ENCODE measurements at places on chromosomes 11 and 22.

DNA sequence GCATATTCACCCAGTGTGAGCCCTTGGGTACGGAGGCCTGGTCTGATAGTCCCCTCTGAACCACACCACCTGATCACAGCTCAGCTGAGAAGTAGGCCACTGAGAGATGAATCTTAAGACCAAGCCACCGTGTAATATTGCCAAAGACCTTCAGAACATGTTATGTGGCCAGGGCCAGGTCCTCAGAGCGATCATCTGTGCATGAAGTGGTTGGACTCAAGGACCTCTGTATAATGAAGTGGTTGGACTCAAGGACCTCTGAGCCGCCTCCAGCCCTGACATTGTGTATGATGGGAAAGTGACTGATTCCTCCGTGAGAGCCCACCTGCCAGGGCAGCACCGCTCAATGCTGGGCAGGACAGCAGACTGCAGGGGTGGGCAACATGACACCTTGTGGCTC lies 70.2 kb downstream of the TP53I11 start:
- DNase-seq: no peak

DNA sequence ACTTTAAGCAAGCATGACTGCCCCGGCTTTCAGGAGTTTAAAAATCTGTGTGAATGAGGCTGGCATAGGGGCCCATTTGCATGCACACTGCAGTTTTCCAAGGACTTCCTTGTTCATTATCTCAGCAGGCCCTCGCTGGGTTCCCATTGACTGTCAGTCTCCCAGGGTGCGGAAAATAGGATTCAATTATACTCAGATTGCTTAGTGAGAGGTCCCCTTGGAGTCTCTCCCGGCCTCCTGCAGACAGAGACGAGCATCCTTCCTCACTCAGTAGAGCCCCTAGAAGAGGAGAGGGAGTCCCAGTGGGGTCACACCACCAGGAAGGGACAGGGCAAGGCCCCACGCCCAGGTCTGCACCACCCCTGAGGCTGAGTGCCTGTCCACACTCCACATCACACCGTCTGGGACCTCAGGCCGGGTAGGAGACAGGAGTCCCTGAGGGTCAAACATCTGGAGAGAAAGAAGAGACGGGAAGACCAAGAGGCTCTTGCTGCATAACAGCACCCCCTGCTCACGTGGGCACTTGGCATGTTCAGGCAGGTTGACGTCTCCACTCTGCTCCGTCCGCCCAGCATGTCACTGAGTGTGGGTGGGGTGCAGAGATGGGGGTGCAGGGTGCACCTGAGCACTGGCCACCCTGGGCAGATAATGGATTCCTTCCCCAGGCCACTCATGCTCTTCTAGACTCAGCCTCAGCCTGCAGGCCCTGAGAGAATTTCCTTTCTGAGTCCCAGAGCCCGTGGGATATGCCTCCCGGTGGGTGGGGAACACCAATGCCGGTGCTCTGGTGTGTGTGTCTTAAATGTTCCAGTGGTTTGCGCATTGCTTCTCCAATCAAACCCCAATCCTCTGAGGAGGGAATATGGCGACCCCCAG lies 58.8 kb downstream of the MCM5 start:
- DNase-seq: no peak

GRCh38 chr11:43071338-43071737 lies 240.5 kb upstream of the API5 start:
- DNase-seq: no peak

DNA sequence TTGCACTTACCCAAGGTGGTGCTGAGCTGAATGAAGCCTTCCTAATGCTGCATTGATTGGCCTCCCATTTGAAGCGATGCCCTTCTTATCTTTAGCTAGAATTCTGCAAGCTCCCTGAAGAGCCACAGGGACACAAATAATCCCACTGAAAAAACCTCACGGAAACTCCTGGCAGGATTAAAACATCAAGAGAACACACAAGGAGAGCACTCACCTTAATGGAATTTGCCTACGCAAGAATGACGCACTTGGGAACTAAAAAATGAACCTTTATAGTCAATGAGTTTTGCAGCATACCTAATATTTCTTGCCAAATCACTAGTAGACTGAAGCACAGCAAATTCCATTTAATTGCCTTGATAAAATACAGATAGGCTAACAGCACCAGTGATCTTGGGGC lies 232.8 kb upstream of the UBASH3B start:
- no peak for DNase-seq

DNA sequence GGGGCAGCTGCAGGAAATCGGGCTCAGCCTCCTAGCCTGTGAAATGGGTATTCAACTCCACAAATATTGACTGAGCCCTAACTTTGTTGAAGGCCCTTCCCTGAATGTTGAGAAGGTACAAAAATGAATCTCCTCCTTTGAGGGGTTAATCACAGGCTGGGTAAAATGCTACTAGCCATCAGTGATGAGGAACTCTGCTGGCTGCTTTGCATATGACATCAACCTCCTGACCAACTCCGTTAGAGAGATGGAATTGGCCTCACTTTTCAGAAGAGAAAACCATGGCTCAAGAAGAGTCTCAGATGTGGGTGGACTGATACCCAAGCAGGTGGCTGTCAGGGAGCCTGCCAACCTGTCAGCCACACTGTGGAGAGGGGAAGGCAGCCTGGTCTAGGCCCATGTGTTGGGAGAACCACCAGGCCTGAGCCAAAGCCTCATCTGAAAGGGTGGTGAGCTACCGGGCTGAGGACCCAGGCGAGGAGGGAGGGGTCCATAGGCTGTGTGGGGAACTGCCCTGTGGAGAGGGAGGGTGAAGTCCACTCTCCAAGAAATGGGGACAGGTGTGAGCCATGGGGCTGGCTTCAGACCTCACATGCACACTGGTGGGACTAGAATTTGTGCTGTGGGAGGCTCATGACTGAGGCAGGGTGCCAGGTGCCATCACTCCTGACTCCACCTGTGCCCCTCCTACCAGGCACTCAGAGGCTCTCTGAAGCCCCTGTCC lies 11.8 kb downstream of the CDCA5 start:
- DNase-seq: no peak

- DNase-seq: no peak
These were observed 761 bp upstream of the TMEM25 start for GRCh38 chr11:118530180-118530682.

GRCh38 chr22:37746366-37747079 lies 49.7 kb downstream of the TRIOBP start:
- DNase-seq: no peak

DNA sequence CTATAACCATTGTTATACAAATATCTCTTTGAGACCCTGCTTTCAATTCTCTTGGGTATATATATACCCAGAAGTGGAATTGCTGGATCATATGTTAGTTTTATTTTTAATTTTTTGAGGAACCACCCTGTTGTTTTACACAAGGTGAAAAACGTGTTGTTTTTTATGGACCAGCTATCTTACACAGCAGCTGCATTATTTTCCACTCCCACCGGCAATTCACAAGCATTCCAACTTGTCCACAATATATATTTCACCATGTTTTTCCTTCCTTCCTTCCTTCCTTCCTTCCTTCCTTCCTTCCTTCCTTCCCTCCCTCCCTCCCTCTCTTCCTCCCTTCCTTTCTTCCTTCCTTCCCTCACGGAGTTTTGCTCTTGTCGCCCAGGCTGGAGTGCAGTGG lies 6.3 kb upstream of the APOL5 start:
- no peak for DNase-seq

GRCh38 chr11:45036733-45037132 lies 86.0 kb upstream of the TP53I11 start:
- no peak for DNase-seq

GRCh38 chr11:10413268-10413667 lies 41.8 kb upstream of the AMPD3 start:
- no peak for DNase-seq

- DNase-seq: no peak
These were observed 3.5 kb upstream of the ACAT1 start for GRCh38 chr11:108117746-108118371.

GRCh38 chr11:67295846-67296245 lies 6.7 kb downstream of the ANKRD13D start:
- DNase-seq: no peak

GRCh38 chr22:32828150-32828549 lies 26.6 kb downstream of the TIMP3 start:
- DNase-seq: no peak

DNA sequence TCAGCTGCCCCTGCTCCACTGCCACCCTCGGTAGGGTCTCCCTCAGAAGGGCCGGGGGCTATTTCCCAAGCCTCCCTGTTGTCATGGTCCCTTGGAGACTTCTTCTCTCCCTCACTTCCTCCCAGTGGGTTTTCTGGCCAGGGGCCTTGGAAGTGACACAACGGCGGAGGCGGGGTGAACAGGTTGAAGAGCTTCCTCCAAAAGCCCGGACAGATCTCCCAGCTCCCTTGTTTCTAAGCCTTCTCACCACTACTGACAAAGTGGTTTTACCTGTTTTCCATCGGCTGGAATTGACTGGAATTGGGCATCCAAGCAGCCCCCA lies 14.5 kb downstream of the MYH9 start:
- DNase-seq: no peak

GRCh38 chr11:64556044-64556720 lies 34.8 kb upstream of the SLC22A12 start:
- DNase-seq: no peak

- DNase-seq: no peak
These were observed 519.5 kb upstream of the LRRC4C start for GRCh38 chr11:41978945-41979344.

DNA sequence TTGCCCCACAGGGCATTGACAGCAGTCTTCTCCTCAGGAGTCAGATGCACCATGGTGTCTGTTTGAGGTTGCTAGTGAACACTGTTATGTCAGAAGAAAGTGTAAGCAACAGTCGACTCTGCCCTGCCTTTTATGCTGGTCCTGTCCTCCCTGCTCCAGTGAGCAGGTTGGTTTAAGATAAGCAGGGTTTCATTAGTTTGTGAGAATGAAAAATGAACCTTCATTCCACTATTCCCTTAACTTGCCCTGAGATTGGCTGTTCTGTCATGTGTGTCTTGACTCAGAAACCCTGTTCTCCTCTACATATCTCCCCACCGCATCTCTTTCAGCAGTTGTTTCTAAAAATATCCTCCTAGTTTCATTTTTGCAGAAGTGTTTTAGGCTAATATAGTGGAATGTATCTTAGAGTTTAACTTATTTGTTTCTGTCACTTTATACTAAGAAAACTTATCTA lies at the start of gene HBD:
Gene HBD (minus strand): TSS at position 103 of the 454 bp plus-strand sequence. CDS start 50 bp downstream, at position 53.
- DNase-seq: no peak

- no peak for DNase-seq
These were observed at the start of gene KCNA4 for GRCh38 chr11:30016588-30017363. Gene KCNA4, minus strand, starts transcription at chr11:30017030. Its CDS starts 4,352 bp downstream, at chr11:30012678.

- no peak for DNase-seq
These were observed 5.6 kb downstream of the VWA5A start for GRCh38 chr11:124120891-124121290.

GRCh38 chr11:6142936-6143335 lies 27.2 kb downstream of the OR52B2 start:
- no peak for DNase-seq

- DNase-seq: no peak
These were observed 87.5 kb downstream of the RTL6 start for GRCh38 chr22:44410451-44410991.

All from activated CD4-positive, CD25-positive, alpha-beta regulatory T cell treated with anti-CD3 and anti-CD28 coated beads, Interleukin-2, amount 50 U/mL, for 16 hours (primary cell).